Activated T-helper 1 cell treated with Interleukin-2 at 50 U/mL for 16 hours (primary cell): ENCODE measurements at places on chromosomes 1 and 21.

- no peak for DNase-seq
Measured at GRCh38 chr1:16012590-16013219, 5.1 kb downstream of the HSPB7 start.

- DNase-seq = no peak
Measured at GRCh38 chr1:165053351-165053750, 303.2 kb downstream of the LMX1A start.

DNA sequence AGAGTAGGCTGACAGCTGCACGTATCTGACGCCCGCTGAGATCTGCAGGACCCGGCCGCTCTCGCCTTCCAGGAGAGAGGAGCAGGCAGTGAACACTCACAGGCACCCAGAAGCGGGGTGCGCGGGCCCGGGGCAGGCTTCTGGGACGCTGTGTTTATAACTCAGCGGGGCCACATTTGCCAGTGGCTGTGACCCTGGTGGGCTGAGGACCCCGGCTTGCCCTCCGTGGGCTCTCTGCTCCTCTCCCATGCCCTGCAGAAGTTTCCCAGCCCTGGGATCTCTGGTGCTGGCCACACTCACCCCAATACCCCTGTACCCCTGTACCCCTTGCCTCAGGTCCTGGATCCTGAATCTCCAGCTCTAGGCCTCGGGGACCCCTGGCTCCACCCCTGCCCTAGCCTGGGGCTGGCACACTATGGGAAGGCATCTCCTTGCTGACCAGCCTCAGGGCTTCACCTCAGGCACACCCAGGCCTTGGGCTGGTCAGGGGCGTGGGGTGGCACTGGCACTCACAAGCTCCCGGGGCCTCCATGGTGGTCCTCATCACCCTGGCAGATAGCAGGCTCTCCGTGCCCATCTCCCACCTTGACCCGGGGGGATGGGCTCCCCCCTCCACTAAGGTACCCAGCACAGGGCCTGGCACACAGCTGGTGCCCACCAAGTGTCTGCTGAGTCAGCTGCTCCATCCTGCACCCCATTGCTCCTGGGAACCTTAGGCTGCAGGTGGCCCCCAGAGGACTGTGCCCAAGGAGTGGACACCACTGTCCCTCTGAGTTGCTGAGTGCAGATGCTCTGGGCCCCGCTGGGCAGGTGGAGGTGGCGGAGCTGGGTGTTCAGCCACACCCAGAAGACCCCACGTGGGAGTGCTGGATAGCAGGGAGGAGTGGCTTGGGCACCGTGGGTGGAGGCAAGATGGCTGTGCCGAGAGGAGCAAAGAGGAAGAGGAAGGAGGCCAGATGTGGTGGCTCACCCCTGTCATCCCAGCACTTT is 32.4 kb downstream of the MORN1 start:
- no peak for DNase-seq

GRCh38 chr1:233090746-233091494 is 140.5 kb downstream of the NTPCR start:
- no peak for DNase-seq

- DNase-seq = no peak
Measured at GRCh38 chr1:210722410-210723081, 393.8 kb downstream of the HHAT start.

GRCh38 chr1:157937744-157938143 is 55.7 kb upstream of the KIRREL1 start:
- no peak for DNase-seq

GRCh38 chr1:89822999-89823628 is 2.3 kb downstream of the LRRC8D start:
- no peak for DNase-seq
